CD4-positive, alpha-beta T cell treated with Interleukin-1 beta for 1 hour (primary cell): ENCODE measurements at places on chromosomes 3 and 15.

DNA sequence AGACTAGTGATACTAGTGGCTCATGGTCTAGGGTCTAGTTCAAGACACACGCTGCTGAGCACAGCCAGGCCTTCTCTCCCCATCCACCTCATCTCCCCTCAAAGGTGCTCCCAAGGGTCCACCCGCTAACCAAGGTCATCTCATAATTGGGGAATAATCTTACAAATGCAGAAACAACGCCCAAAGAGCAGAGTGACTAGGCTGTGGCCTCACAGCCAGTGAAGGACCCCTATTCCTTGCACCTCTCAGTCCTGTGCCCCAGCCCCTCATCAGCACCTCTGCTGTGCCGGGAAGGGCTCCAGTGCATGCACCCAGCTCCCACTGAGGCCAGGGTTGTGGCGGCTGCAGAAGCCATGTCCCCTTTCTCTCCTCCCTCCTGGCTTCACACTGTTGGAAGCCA is 286.9 kb downstream of the UACA start:
- DNase-seq = no peak

GRCh38 chr15:62912808-62913207 is 129.7 kb upstream of the TPM1 start:
- no peak for DNase-seq

- DNase-seq = no peak
These were observed 5.7 kb downstream of the PDIA5 start for GRCh38 chr3:123072564-123072963.

DNA sequence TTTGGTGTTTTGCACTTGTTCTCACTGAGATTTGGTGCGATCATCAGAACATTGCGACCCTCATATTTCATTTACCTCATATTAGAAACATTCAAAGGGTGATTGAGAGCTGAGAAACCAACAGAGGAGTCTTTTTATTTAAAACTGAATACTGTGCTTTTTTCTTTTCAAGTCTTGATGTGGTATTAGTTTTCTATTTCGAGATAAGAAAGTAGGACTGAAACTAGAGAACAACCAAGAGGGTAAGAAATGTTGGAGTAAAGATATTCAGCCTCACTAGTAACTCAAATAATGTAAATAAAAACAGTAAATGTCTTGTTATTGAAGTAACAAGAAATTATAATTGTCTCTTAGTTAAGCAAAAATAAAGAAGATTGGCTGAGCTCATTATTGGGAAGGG is 26.5 kb downstream of the EFHB start:
- no peak for DNase-seq

- DNase-seq = no peak
These were observed 99.4 kb downstream of the RPL39L start for GRCh38 chr3:187039723-187040414.

GRCh38 chr15:87369269-87369668 is 887.3 kb downstream of the NTRK3 start:
- DNase-seq = no peak

DNA sequence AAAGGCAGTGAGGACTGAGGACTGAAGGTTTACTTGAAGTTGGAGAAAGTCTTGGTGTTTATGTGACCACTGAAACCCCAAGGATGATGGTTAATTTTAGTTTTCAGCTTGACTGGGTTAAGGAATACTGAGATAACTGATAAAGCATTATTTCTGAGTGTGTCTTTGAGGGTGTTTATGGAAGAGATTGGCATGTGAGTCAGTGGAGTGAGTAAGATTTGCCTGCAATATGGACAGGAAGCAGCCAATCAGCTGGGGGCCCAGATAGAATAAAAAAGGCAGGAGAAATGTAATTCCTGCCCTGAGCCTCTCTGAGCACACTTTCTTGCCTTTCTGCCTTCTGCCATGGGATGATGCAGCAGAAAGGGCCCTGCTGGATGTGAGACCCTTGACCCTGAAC is 92.4 kb downstream of the KBTBD8 start:
- DNase-seq = no peak

DNA sequence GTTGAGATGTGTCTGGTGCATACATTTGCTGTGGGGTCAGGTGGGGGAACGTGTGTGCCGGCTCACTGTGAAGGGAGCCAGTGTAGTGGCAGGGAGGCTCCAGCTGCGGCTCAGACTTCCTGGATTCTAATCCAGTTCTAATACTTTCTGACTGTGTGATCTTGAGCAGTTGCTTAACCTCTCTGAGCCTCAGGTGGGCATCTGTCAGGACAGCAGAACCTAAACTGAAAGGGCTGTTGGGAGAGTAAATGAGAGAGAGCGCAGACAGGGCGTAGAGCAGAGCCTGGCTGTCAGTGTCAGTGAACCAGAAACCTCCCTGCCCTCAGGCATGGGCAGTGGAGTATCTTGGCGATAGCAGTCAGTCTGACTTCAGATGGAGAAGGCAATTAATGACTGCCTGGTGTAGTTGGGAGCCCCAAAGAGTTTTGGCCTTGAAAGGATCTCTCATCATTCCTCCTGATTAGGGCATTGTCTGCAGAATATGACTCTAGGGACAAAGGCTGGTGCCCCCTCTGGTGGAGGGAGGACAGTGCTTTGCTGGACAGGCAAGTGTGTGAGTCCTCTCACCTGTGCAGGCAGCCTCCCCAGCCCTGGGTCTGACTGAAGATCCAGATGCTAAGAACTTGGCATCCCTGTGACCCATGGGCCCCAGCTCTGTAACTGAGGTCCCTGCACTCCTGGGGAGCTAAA is 9.6 kb downstream of the KBTBD13 start:
- no peak for DNase-seq

GRCh38 chr3:73557986-73558726 is 66.6 kb downstream of the PDZRN3 start:
- DNase-seq = no peak

DNA sequence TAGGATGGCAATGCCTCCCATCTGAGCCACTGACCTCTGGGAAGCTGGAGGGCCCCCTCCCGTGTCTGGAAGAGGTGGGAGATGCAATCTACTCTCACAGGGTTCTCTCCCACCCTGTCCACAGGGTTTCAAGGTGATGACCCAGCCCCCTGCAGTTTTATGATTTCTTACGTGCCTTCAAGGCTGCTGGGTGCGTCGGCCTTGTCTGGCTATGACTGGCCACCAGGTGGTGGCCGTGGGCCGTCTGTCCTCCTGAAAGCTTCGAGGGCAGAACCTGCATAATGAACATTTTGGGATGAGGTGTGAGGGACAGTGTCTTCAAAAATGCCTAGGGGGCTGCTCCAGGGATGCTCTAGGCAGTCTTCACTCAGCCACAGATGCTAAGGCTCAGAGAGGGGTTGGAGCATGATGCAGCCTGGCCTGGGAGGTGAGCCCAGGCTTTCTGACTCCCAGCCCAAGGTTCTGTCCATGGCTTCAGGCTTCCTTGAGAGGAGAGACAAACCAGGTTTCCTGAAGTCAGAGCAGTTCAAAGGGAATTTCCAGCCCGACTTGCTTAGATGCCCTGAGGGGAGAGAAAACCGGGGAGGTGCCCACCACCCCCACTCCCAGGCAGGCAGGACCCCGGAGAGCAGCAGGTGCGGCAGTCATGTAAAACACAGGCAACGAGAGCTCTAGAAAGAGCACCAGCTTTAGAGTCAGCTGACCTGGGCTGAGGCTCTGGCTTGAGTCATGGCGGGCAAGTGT is 18.7 kb downstream of the ISG20 start:
- DNase-seq = no peak

- DNase-seq = peak; percentile 21
These were observed 200.9 kb upstream of the ZPLD1 start for GRCh38 chr3:102233881-102234280.

DNA sequence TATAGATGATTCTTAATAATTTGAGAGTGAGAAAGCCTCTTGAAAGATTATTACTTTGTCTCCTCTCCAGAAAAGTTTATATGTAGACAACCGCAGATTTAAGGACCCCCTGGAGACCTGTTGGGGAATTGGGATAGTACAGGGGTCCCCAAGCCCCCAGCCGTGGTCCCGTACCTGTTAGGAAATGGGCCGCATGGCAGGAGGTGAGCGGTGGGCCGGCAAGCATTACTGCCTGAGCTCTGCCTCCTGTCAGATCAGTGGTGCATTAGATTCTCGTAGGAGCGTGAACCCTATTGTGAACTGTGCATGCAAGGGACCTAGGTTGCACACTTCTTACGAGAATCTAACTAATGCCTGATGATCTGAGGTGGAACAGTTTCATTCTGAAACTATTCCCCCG is 78.3 kb downstream of the PFN2 start:
- no peak for DNase-seq

GRCh38 chr3:128207951-128208350 is 54.7 kb downstream of the EEFSEC start:
- no peak for DNase-seq

DNA sequence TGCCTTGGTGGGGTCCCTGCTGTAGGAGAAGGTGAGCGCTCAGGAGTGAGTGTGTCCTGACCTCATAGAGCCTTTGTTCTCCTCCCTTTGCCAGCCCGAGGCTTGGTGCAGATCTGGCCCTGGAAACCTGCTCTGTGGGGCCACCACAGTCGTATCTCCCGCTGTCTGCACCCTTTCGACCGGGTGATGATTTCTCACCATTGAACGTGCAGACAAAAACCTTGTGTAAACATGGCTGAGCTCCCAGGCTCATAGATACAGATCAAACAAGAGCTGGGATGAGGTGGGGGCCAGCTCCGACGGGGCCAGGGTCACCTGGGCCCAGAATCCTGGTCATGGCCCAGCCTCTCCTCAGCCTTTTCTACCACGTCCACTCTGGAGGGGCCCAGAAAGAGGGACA is 34.6 kb upstream of the ESYT3 start:
- no peak for DNase-seq

DNA sequence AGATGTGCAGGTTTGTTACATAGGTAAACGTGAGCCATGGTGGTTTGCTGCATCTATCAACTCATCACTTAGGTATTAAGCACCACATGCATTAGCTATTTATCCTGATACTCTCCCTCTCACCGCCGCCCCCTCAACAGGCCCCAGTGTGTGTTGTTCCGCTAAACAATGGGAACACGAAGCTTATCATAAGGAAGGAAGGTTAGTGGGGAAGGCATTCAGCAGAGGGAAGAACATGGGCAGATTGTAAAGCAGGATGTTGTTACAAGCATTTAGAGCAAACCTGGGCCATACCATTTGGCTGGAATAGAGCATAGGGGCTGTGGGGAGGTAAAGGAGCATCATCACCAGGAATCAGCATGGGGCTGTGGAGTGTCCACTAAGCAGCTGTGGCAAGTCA is 111.8 kb downstream of the SSR3 start:
- no peak for DNase-seq

DNA sequence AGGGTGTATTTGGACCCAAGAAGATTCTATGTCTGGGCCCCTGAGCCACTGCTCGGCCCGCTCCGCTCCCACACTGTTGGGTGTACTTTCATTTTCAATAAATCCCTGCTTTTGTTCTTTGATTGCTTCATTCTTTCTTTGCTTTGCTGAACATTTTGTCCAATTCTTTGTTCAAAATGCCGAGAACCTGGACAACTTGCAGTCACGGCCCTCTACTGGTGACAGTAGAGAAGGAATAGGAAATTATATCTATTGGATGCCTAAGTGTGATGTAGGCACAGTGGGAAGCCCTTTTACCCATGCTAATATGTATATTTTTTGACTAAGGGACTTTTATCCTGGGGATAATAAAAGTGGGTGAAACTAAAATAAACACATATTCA is 340.8 kb downstream of the LRRC3B start:
- DNase-seq = no peak

- no peak for DNase-seq
These were observed 259 bp upstream of the CILP start for GRCh38 chr15:65211482-65211982.

- no peak for DNase-seq
These were observed 145.7 kb upstream of the PLAAT1 start for GRCh38 chr3:193095366-193095765.

GRCh38 chr3:187299611-187300010 is 8.1 kb upstream of the MASP1 start:
- no peak for DNase-seq

- no peak for DNase-seq
These were observed 216.8 kb downstream of the NR1D2 start for GRCh38 chr3:24161841-24162240.

GRCh38 chr3:53194210-53195065 is 33.4 kb downstream of the PRKCD start:
- no peak for DNase-seq

DNA sequence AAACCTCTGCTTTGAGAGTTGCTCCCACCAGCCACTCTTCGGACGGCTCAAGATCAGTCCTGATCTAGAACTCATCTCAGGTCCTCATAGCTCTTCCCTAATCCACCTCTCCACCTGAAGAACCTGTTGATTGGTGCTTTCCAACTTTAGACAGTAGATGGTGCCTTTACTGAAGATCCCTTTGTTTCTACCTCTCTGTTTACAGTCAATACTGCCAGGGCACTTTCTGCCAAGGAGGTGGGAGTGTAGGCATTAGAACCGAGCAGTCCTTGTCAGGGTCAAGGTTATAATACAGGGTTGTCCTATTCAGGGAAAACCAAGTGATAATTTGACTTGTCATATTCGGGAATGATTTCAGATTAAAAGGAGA is 1.2 kb downstream of the CGNL1 start:
- no peak for DNase-seq

DNA sequence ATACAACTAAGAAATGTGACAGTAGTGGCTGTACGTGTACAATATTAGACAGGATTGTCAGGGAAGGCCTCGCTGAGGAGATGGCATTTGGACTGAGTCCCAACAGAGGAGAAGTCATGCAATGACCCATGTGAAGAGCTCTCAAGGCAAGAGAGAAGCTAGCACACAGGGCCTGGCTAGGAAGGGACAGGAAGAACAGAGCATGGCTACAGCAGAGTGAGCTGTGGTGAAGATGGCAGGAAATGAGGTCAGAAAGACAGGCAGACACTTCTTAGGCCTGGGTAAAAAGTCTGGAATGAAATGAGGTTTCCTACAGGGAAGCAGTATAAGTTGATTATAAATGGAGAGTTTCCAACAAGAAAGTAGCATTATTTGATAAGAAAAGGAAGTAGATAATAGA is 33.2 kb upstream of the LEKR1 start:
- DNase-seq = no peak

- DNase-seq = no peak
These were observed 67.2 kb upstream of the TP63 start for GRCh38 chr3:189563853-189564563.

DNA sequence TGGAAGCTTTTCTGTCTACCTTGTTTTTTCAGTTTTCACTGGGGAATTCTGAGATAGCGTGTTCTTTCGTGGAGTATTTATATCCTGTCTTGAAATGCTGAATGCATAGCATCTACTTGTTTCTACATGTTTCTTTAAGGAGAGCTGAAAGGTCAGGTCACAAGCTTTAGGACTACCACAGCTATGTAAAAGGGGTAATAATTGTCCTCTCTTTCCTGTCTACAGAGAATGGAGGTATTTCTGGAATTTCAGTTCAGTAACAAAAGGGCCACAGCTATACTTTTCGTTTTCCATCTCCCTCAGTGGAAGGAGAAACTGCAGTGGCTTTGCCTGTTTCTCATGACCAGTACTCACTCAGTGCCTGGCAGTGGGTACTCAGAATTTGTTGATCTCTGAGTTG is 4.7 kb downstream of the INAFM2 start:
- DNase-seq = no peak

DNA sequence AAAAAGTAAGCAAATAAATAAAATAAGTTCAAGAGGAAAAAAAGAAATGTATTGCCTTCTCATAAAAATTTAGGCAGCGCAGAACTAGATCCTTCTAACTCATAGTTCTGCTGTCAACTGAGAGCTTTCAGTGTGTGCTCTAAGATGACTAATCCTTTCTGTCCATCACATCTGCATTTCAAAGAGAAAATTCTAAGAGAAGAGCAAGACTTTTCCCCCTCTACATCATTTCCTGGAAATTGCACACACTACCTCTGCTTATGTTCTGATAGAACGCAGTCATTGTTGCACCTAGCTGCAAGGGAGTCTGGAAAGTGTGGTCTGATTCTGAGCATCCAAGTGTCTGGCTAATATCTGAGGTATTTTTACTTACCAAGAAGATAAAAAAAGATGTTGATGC is 39.6 kb upstream of the SLCO3A1 start:
- no peak for DNase-seq
